Epithelial cell of prostate (primary cell): ENCODE measurements at places on chromosomes 3 and 15.

- no peak for DNase-seq
Observed at GRCh38 chr3:72690629-72691028, 157.6 kb downstream of the SHQ1 start.

DNA sequence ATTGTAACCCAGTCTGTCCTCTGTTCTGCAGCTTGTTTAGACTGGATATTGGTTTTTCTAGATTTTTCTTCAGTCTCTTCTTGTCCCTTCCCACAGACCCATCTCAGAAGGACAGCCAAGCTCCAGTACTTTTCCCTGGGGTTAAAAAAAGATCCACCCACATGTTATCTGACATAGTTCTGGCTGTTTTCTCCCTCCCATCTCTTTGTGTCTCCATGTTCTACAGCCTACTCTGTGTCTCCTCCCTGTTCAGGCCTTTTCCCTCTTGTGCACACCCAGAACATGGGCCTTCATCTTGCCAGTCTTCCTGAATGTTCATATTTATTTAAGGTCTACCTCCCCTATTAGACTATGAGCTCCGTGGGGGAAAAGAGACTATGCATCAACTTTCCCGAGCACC is 5.1 kb upstream of the PPP4R2 start:
- DNase-seq = no peak

GRCh38 chr3:53585049-53585448 is 90.6 kb downstream of the CACNA1D start:
- DNase-seq = no peak

DNA sequence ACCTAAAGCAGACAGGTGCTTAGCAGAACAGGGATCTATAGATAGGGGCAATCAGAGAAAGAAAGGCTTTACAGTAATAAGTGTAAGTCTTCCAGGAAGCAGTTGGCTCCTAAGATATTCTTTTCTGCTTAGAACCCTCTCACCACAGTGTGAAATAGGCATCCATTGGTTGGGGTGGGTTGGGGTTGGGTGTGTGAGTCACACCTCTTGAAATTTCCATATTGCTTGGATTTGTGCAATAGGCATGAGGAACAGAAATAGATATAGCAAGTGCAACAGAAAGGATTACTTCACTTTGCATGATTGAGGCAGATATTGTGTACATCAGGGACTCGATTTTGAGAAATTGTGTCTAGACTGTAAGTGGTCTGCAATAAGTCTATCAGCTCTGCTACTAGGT is 200.1 kb upstream of the GAP43 start:
- no peak for DNase-seq

GRCh38 chr3:128569756-128570155 is 76.8 kb upstream of the GATA2 start:
- no peak for DNase-seq

DNA sequence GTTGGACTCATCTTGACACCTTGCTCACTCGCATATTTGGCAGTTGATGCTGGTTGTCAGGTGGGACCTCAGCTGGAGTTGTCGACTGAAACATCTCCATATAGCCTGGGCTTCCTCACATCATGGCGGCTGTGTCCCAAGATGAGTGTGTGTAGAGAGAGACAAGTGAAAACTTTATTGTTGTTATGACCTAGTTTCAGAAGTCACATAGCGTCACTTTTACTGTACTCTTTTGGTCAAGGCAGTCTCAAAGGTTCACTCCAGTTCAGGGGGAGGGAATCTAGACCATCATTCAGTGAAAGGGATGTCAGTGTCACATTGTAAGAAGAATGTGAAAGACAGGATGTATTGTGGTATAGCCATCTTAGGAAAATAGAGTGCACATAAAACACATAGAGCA is 214.2 kb downstream of the ITPR1 start:
- no peak for DNase-seq

DNA sequence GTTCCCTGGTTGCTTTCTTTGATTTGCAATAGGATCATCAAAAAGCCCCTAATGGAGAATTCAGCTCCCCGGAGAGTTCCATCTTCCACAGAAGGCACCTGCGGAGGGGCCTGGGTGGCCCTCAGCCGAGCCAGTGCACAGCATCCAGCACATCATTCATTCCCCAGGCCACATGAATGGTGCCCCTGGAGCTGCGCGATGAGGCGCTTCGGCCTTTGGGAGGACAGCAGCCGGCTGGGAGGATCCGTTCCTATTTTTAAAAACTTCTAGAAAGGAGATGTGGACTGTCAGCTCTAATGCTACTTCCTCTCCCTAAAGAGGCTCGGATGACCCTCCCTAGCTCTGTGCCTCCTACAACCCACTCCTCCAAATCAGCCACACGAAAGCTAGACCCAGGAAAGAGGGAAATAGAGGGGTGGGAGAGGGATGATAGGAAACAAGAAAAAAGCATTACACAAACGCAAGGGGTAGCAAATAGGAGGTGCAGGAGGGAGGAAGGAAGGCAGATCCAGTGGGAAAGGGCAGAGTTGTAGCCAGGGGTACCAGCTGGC is 20.3 kb downstream of the EHD4 start:
- no peak for DNase-seq

DNA sequence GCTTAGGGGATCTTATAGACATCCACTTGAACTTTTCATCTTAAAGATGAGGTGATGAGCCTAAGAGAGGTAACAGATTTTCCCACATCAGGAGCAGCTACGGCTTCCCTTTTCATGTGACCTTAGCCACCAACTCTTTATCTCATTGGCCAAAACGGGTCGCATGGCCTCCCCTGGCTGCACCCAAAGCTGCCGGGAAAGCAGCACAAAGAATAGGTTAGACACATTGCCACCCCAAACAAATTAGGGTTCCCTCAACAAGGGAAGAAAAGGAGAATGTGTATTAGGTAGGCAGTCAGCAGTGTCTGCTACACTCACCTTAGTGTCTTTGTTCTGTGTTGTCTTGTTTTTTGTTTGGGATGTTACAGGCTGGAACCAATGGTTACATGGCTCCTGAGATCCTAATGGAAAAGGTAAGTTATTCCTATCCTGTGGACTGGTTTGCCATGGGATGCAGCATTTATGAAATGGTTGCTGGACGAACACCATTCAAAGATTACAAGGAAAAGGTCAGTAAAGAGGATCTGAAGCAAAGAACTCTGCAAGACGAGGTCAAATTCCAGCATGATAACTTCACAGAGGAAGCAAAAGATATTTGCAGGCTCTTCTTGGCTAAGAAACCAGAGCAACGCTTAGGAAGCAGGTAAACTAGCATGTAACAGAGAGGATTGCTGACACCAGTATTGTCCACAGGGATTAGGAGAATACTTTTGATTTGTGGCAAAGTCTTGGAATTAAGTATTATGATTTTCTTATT is 44.2 kb downstream of the GRK7 start:
- DNase-seq = no peak
